ENCODE measurements at places on chromosomes 3 and 15.

GRCh38 chr15:98568382-98569017 lies 79.8 kb upstream of the IGF1R start:
- no peaks in the 10 kb centered on the region for H3K4me1 ChIP-seq
- no peaks in the 10 kb centered on the region for H3K27me3 ChIP-seq
- H3K36me3 ChIP-seq: no peaks in the 10 kb centered on the region
- H3K27ac ChIP-seq: no peak overlapping the region
- no peak for DNase-seq
- no peak overlapping the region for H3K4me3 ChIP-seq

DNA sequence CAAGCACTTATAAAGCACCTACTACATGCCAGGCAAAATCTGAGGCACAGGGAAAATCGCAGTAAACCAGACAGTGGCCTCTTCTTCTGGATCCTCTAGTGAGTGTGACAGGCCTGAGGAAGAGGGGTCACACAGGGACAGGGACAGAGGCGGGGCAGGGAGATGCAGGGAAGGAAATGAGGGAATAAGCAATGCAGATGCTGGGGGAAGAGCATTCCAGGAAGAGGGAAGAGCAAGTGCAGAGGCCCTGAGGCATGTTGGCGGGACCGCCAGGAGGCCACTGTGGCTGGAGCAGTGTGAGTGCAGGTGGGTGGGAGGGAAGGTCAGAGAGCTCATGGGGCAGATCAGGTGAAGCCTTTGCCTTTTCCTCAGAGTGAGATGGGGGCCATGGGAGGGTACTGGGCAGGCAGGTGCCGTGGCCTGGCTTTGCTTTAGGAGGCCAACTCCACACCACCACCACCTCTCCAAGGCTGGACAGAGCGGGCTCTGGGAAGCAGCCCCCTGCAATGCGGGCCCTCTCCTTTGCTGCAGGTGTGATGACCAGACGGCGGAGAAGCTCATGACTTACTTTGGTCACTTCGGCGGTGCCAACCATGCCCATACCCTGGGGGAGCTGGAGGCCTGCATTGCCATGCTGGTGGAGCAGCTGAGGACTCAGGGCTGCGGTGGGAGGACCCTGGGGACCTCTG lies 26.8 kb upstream of the GP9 start:
- H3K4me1 ChIP-seq: no peaks in the 10 kb centered on the region
- no peak for DNase-seq
- no peak overlapping the region for H3K4me3 ChIP-seq
- no peaks in the 10 kb centered on the region for H3K36me3 ChIP-seq
- no peaks in the 10 kb centered on the region for H3K27me3 ChIP-seq
- H3K27ac ChIP-seq: no peak overlapping the region

DNA sequence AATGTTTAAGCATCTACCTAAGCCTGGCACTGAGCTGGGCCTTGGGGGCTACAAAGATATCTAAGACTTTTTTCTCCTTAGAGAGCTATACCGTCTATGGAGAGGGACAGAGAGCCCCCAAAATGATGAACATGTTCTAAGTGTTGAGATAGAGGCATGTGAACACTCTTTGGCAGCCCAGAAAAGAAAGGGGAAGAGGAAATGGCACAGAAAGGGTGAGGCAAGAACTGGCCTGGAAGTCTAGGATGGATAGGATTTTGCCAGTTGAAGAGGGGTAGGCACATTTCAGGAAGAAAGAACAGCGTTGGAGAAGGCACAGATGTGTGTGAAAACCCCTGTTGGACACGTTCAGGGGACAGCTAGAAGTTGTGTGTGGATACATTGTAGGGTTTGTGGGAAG lies 276.2 kb upstream of the LRRFIP2 start:
- H3K27ac ChIP-seq: no peak overlapping the region
- no peaks in the 10 kb centered on the region for H3K27me3 ChIP-seq
- no peak overlapping the region for H3K4me3 ChIP-seq
- no peaks in the 10 kb centered on the region for H3K36me3 ChIP-seq
- DNase-seq: no peak
- H3K4me1 ChIP-seq: no peaks in the 10 kb centered on the region

DNA sequence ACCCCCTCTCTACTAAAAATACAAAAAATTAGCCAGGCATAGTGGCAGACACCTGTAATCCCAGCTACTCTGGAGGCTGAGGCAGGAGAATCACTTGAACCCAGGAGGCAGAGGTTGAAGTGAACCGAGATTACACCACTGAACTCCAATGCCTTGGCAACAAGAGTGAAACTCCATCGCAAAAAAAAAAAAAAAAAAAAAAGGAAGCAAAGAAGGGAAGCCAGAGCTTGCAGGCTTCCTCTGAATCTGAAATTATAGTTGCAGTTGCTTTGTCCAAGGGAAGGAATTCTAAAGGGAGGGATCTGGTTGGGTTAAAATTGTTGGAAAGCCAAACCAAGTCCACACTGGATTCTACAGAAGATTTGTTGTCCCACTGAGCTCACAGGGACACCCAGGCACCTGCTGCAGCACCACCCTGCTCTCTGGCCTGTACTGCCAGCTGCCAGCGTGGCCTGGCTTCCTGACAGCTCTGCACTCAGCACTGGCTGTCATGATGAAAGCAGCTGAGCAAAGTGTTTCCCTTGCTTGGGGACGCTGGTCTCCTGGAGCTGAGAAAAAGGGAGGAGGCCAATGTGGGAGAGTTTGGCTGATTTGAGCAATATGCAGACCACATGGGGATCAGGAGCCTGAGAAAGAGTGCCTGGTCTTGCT lies 88.8 kb upstream of the HES1 start:
- no peaks in the 10 kb centered on the region for H3K27me3 ChIP-seq
- peak; percentile 94 for DNase-seq
- H3K4me1 ChIP-seq: peaks cover 26% of the 10 kb centered on the region
- H3K4me3 ChIP-seq: no peak overlapping the region

DNA sequence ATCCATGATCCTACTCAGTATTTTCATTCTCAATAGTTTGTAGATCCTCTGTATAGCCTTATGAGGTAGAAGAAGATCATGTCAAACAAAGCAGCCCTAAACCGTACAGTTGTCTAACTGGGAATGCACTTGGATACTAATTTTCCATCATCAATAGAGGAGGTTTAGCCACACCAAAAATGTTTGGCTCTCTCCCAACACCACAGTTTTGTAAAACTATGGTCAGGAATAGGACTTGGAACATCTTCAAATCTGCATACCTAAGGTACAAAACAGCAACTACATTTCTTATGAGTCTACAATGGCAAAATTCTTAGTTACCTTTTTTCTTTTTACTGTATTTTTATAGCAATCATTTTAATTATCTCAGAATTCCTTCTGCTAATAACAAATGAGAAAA lies 1001.6 kb downstream of the ROBO2 start:
- H3K27me3 ChIP-seq: no peaks in the 10 kb centered on the region
- no peak overlapping the region for H3K4me3 ChIP-seq
- H3K27ac ChIP-seq: no peak overlapping the region

DNA sequence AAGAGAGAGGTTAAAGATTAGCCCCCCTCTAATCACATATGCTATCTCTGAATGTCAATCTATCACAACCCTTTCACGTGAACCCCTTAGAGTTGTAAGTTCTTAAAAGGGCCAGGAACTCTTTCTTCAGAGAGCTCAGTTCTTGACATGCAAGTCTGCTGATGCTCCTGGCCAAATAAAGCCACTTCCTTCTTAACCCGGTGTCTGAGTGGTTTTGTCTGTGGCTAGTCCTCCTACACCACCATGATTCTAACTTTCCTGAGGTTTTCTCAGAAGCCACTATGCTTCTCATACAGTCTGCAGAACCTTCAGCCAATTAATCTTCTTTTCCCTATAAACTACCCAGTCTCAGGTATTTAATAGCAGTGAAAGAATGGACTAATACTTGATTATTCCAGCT lies 231.1 kb upstream of the CNTN6 start:
- no peak for DNase-seq
- H3K27me3 ChIP-seq: no peaks in the 10 kb centered on the region
- H3K4me1 ChIP-seq: no peaks in the 10 kb centered on the region
- H3K27ac ChIP-seq: no peak overlapping the region

DNA sequence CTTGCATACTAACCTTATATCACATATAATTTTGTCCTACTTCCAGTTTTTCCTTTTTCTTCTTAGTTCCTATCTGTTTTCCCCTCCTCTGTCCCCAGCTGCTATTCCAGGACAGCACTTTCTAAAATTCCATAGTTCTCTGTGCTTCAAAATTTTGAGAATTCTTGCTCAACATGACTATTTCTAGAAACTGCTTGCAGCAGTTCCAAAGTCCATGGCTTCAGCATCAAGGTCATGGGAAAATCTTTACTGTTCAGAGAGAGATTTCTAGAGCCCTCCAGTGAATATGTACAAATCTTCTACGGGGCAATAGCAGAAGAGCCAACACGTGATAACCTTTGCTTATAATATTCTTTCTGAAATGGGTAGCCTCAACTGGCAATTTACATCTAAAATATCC lies 76.1 kb upstream of the PHLDB2 start:
- no peaks in the 10 kb centered on the region for H3K27me3 ChIP-seq
- peak overlapping the region; percentile 53 for H3K27ac ChIP-seq
- no peak for DNase-seq
- peaks cover 39% of the 10 kb centered on the region for H3K4me1 ChIP-seq
- H3K4me3 ChIP-seq: no peak overlapping the region
- no peaks in the 10 kb centered on the region for H3K36me3 ChIP-seq

DNA sequence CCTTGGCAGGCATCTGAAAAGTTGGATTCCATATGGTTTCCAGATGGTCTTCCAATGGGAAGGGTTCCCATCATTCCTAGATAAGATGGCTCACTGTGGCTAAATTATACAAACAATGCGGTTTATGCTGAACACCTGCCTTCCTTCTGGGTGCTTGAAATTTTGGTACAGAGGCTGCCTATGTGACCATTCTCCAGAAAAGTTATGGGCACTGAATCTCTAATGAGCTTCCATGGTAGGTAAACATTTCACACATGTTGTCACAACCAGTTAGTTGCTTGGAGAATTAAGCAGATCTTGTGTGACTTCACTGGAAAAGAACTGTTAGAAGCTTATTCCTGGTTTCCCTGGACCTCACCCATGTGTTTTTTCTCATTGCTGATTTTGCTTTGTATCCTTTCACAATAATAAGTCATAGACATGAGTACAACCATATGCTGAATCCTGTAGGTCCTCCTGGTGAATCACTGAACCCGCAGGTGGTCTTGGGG lies 30.1 kb downstream of the PLOD2 start:
- no peak overlapping the region for H3K4me3 ChIP-seq
- no peak for DNase-seq
- H3K27ac ChIP-seq: no peak overlapping the region
- H3K36me3 ChIP-seq: no peaks in the 10 kb centered on the region

- DNase-seq: no peak
- no peak overlapping the region for H3K27ac ChIP-seq
- H3K36me3 ChIP-seq: no peaks in the 10 kb centered on the region
- H3K4me1 ChIP-seq: no peaks in the 10 kb centered on the region
Measured at GRCh38 chr3:55742022-55742831, 255.1 kb upstream of the WNT5A start.

- DNase-seq: no peak
- no peak overlapping the region for H3K4me3 ChIP-seq
- no peak overlapping the region for H3K27ac ChIP-seq
- H3K27me3 ChIP-seq: no peaks in the 10 kb centered on the region
Measured at GRCh38 chr3:143832433-143832832, 15.8 kb downstream of the SLC9A9 start.

DNA sequence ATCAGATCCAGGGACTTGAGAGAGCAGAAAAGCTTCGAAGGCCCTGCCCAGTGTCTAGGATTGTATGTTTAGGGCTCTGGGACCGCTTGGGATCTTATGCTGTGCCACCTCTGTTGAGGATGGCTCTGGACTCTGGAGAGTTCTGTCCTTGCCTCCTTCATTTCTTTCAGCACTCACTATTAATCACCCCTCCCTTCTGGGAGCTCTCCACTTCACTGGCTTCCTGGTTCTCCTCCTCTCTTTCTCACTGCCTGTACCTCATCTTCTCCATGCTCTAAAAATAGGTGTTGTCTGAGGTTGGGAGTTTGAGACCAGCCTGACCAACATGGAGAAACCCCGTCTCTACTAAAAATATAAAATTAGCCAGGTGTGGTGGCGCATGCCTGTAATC lies 17.3 kb downstream of the MAPKBP1 start:
- no peaks in the 10 kb centered on the region for H3K4me1 ChIP-seq
- no peak for DNase-seq
- no peak overlapping the region for H3K4me3 ChIP-seq
- no peaks in the 10 kb centered on the region for H3K36me3 ChIP-seq
